Stimulated activated CD4-positive, alpha-beta T cell treated with anti-CD3 and anti-CD28 coated beads, Interleukin-4, amount 100 ng/mL, for 1 hour (primary cell): ENCODE measurements at places on chromosomes 13 and 19.
A peak's percentile ranks its signal among the peaks of the same experiment; 100 is the strongest.

GRCh38 chr13:95239283-95239682, 62.0 kb downstream of the ABCC4 start:
- no peak for DNase-seq

DNA sequence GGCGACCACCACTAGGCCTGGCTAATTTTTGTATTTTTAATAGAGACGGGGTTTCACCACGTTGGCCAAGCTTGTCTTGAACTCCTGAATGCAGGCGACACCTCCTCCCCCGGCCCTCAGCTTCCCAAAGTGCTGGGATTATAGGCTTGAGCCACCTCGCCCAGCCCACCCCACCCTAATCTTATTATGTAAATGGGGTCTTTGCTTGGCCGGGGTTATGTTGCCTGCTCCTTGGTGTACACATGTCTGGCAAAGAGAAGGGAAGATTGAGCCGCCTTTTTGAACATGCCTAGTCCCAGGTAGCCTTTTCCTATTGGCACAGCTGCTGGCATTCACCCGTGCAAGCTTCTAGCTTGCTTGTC, 106.8 kb downstream of the KCTD15 start:
- no peak for DNase-seq

GRCh38 chr13:66803013-66803807, 426.9 kb downstream of the PCDH9 start:
- no peak for DNase-seq

DNA sequence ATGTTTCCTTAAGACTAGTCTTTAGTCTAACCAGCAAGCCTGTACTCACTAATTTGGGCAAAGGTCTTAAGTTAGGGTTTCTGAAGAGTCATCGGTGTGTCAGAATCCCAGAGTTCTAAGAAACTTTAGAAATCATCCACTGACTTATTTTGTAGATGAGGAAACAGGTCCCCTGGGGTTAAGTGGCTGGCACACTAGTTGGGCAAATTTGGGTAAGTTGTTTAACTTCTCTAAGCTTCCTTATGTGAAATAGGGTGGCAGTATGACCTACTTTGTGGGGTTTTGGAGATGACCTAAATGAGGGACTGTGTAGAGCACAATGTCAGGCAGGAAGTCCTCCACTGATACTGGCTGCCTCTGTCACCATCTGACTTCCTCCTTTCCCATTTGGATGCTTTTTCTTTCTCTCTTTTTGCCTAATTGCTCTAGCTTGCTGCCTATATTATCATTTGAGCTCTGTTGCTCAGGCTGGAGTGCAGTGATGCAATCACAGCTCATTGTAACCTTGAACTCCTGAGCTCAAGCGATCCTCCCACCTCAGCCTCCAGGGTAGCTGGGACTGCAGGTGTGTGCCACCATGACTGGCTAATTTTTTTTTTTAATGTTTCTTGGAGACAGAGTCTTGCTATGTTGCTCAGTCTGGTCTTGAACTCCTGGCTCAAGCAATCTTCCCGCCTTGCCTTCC, 2.3 kb downstream of the ADGRE3 start:
- DNase-seq: no peak

- DNase-seq: peak; percentile 72
These were observed 13.8 kb downstream of the DNASE2 start for GRCh38 chr19:12867120-12868099.

DNA sequence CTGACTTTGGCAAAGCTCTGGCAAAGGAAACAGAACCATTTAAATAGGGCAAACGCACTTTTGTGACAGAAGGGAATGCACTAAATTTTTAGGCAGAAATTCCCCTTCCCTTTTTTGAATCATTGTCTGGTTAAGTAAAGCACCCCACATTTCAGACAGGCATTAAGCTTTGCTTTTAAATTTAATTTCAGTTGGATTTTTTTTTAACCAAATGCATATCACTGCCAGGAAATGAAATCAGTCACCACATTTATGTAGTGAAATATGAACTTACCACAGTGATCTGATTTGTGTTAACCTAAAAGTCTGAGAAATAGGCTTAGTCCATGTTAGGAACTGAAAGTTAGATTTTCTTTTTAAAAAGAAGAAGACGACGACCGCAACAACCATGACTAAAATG, 10.8 kb downstream of the GPR183 start:
- no peak for DNase-seq

- no peak for DNase-seq
These were observed 12.1 kb upstream of the DACH1 start for GRCh38 chr13:71879129-71879535.

DNA sequence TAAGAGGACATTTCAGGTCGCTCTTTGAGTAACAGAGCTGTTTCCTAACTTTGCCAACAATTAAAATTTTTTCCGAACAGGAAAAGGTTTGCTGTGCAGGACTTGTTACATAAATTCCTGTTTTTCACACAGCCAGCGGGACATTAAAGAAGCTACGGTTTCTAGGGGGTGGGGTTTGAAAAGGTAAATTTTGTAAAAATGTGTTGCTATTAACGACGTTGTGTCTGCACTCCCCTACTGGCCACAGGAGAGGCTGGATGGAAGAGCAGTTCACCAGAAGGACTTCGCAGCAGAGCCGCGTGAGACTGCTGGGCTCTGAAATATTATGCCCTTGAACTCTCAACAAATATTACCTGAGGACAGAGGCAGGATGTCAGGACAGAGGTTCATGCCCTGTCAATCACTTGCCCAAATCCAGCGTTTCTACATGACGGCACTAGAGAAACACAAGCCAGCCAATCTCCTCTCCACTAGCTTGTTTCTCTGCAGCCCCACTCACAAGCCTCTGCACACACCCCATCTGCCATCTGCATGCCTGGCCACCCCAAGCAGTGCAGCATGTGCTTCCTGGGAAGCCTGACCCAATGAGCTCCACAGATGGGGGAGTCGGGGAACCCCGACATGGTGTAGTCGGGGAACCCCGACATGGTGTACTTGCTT, 102.0 kb downstream of the FOXO1 start:
- no peak for DNase-seq

DNA sequence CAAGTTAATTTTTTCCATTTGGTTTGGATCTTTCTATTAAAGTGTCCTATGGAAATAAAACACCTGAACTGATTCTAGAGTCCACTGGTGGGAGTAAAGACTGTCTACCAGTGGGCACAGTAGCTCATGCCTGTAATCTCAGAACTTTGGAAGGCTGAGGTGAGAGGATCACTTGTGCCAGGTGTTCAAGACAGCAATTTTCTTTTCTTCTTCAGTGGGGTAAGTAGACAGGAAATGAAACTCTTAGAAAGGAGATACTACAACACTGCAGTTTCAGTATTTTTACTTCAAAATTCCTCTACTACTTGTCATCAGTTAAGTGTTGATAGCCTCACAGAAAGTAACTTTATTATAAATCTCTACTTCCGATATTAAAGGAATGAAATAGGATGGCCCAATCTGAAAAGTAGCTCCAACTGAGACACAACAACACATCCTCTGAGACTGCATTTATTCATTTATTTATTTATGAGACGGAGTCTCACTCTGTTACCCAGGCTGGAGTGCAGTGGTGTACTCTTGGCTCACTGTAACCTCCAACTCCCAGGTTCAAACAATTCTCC, 26.3 kb downstream of the DNMT1 start:
- no peak for DNase-seq

DNA sequence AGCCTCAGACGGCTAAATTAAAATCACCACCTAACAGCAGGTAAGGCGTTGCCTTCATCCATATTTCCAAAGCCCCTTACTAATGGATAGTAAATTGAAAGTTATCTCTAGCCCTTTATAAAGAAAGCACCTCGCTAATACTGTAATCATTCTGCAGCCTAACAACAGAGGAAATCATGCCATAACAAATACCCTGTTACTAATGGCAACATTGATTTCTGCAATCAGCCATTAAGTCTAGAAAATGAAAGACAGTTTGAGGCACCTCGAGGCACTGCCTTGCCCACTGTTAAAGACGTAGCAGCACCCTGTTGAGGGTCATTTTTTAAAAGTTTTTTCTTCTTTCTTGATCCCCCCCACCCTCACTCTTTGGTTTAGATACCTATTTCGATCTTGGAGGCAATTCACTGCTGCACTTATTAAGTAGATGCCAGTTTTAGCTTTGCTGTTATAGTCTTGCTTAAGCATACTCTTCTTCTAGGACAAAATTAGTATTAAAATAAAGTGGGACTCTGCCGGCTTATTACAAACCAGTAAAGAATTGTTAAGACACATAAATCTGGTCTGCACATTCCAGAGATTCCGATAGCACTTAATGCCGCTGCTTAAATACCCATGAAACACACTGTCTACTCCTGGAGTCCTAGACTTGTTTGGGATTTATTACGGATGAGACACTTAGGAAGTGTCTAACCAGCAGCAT, 74.8 kb downstream of the ZNF536 start:
- DNase-seq: no peak

- no peak for DNase-seq
These were observed 9.0 kb downstream of the PLAUR start for GRCh38 chr19:43660971-43661360.

DNA sequence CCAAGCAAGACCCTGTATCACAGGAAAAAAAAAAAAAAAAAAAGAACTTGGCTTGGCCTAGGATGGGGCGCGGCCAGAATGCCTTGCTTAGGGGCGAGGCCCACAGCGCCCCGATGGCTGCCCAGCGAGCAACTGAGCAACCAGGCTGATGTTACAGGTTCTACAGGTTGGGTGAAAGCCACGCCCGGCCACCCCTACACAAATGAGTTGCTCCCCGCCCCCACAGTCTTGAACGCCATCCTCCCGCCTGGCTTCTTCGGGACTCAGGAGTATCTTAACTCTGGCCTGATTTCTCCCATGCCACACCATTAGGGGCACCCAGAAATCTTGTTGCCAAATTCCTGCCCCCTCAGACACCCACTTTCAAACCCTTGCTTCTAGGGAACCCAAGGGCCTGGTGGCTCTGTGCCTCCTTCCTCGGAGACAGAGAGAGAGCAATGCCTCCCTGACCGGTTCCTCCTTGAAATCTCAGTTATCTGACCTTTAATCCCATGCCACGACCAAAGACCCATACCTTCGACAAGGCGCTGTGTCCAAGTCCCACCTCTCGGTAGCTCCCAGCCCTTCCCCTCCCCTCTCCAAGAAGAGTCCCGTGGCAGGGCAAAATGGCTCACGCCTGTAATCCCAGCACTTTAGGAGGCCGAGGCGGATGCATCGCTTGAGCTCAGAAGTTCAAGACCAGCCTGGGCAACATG, 1.1 kb upstream of the CBLC start:
- DNase-seq: no peak

- DNase-seq: no peak
These were observed 2.8 kb downstream of the ACTN4 start for GRCh38 chr19:38650172-38650775.

GRCh38 chr19:13033819-13034611, 38.7 kb downstream of the NFIX start:
- DNase-seq: peak; percentile 52

DNA sequence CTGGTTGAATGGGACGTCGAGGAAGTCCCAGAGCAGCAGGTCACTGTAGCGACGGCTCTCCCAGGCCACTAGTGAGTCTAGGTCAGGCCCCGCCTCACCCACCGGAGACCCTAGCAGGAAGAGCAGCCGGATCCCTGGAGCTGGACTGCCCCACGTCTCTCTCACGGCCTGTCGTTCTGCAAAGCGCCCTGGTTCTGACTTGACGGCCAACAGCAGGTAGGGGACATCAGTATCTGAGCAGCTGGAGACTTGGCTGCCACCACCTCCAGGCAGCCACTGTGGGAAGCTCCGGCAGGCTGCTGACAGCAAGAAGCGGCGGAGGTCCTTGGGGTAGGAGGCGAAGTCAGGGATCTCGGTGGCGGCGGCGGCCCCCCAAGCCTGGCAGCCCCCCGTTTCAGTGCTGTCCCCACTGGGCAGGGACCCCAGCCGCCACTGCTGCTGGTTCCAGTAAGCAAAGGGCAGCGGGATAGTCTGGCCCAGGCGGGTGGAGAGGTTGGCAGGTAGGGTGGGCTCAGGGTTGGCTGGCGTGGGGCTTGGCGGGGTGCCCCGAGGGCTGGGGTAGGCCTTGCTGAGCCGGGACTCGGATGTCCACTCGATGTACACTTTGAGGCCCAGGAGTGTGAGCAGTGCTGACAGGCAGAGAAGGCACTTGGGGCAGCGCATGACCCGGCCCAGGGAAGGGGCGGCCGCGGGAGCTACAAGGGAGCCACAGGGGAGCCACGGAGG, 895 bp downstream of the B3GNT8 start:
- no peak for DNase-seq

DNA sequence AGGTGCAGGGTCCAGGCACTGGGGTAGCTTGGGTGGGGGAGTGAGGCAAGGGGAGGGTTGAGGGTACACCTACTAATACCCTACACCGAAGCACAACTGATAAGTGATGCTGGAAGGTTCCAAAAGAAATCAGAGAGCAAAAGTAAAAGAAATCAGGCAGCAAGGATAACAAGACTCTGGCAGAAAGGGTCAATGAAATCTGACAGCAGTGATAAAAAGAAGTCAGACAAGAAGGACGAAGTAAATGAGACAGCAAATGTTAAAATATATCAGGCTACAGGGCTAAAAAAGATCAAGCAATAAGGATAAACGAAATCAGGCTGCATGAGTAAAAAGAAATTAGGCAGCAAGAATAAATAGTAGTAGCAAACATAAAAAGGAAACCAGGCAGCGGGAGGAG, 4.7 kb downstream of the LRFN3 start:
- no peak for DNase-seq

- DNase-seq: no peak
These were observed 118.0 kb downstream of the KL start for GRCh38 chr13:33134213-33134612.
